Activated CD8-positive, alpha-beta T cell treated with anti-CD3 and anti-CD28 coated beads, Interleukin-2, amount 10 ng/mL, durations not matched to agents 7 days and 5 days (primary cell): ENCODE measurements at places on chromosomes 12 and 14. TPM values are rescaled to one million over a fixed set of nuclear protein-coding genes. Genes with fewer than 3 reads are reported as not detected.

CCDC175 gene
- not detected for total RNA-seq

GRCh38 chr12:6934110-6934509 is 6.4 kb downstream of the ATN1 start:
- no peak for DNase-seq

GRCh38 chr14:105299654-105300541 is 903 bp downstream of the BRF1 start:
- DNase-seq = peak; percentile 43

DNA sequence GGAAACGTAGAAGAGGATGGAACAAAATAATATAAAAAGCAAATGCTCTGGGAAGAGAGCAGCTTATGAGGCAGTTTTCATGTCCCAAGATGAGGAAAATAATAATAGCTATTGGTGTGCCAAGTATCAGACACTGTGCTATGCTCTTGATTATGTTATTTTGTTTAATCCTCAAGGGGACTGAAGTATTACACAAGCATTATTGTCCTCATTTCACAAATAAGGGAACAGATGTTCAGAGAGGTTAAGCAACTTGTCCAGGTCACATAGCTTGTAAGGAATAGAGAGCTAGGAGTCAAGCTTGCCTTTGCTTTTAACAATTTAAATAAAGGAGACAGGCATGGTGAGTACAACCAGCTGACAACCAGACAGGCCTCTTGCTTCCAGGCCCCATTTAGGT is 26.9 kb upstream of the LTBP2 start:
- DNase-seq = no peak

DNA sequence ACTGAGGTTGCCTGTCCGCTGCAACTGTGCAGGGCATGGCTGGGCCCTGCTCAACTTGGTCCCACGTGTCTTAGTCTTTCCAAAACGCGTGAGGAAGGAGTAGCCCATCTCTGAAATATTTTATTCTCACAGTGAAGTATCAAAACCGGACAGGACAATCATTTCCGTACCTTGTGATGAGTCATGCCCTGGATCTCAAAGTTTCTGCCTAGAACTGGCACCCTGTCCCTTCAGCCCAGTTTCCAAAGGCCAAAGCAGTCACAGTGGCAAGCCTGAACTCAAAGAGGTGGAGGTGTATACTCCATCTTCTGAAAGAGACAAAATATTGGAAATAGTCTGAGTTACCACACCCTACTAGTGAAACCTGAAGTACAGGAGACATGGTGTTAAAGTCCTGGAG is 28.5 kb upstream of the SRGAP1 start:
- no peak for DNase-seq

SYNJ2BP gene
- total RNA-seq = 7.3 TPM

- no peak for DNase-seq
Measured at GRCh38 chr14:76782885-76783566, 21.8 kb downstream of the VASH1 start.

DNA sequence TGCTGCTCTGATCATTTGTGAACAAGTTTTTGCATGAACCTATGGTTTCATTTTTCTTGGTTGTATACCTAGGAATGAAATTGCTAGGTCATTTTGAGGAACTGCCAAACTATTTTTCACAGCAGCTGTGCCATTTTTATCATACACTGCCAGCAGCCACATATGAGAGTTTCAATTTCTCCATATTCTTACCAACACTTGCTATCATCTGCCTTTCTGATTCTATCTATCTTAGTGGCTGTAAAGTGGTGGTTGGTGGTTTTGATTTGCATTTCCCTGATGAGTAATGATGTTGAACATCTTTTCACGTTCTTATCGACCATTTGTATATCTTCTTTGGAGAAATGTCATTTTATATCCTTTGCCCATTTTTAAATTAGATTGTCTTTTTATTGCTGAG is 146.1 kb downstream of the C12orf75 start:
- no peak for DNase-seq

KRT7 gene
- total RNA-seq = 14.4 TPM

PARPBP gene
- total RNA-seq = 35.9 TPM

CDKN1B gene
- total RNA-seq = 90.5 TPM

GRCh38 chr12:52418576-52419110 is 12.5 kb upstream of the KRT82 start:
- no peak for DNase-seq

GRCh38 chr12:111574797-111575443 is 24.2 kb downstream of the ATXN2 start:
- no peak for DNase-seq

NAV3 gene
- not detected for total RNA-seq

DNA sequence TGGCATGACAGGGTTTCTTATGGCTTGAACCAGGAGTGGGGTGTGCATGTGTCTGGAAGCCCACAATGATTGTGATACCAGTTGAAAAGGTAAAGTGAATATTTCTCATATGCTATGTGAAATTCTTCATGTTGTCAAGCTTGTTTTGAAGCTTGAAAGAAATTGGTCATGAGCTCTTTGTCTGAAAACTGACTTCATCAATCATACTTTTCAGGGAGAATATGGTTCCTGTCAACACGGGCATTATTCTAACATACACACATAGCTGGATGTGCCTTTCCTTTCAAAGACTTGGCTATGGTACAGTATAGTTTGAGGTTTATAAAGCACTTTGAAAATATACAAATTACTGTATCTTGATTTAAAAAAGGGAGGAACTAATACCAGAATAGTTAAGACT is 158.8 kb downstream of the KCNH5 start:
- no peak for DNase-seq

IL25 gene
- not detected for total RNA-seq

- no peak for DNase-seq
Measured at GRCh38 chr14:101336183-101336582, 225.1 kb upstream of the DIO3 start.

PROX2 gene
- 0.13 TPM for total RNA-seq

- no peak for DNase-seq
Measured at GRCh38 chr12:32229971-32230612, 123.4 kb downstream of the BICD1 start.

GRCh38 chr12:53067993-53068770 is 11.0 kb downstream of the SPRYD3 start:
- no peak for DNase-seq

- DNase-seq = no peak
Measured at GRCh38 chr14:93780813-93781400, 7.4 kb downstream of the PRIMA1 start.

DNA sequence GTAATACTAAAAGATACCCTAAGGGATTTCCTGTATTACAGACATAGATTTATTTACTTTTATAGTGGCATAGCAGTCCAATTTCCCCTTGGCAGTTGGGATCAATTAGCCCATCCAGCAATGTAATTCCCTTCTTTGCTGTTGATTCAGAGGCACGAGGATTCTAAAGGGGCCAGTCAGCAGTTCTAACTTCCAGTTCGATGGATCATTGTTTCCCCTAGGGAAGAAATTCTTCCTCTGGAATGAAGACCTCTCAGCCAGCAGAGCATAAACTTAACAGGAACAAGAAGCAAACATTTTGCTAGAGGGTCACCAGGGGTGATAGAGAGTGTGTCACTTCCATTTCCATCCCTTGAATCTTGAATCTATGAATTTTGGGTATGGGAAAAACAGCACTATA is 395.7 kb upstream of the NOVA1 start:
- DNase-seq = no peak

DNA sequence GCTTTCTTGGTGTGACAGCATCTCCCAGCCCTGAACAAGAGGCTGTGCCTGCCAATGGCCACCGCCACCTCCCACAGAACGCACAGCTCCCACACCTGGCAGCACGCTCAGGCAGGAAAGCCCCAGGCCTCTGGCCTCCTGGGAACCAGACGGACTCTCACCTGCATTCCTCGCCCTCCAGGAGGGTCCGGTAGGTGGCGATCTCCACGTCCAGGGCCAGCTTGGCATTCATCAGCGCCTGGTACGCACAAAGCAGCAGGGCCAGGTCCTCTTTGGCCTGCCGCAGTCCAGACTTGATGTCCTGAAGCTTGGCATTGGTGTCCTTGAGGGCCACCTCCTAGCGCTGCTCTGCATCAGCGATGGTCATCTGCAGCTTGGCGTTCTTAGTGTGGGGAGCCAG is 12.1 kb upstream of the KRT77 start:
- no peak for DNase-seq

DNA sequence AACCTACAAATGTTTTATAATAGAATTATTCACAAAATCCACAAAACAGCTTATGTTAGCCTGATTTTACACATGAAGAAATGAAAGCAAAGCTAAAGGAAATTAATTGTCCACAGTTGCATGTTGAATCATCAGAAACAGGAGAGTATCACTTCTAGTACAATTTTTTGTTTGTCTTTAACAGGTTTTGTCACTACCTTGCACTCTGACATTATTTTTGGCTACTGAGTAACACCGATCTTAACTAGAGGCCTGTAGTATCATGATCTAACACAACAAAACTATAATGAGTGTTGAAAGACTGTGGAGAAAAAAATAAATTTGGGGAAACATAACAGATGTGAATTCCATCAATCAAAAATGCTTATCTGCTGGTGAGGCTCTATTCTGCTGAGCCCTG is 60.1 kb downstream of the TAOK3 start:
- no peak for DNase-seq

CIDEB gene
- total RNA-seq = 48.2 TPM

- no peak for DNase-seq
Measured at GRCh38 chr12:9123781-9124382, 8.2 kb upstream of the A2M start.

TNS2 gene
- 1.0 TPM for total RNA-seq

GRCh38 chr14:102252834-102253801 is 51.8 kb downstream of the MOK start:
- DNase-seq = no peak

C14orf132 gene
- total RNA-seq = 0.42 TPM

ACOT4 gene
- 1.3 TPM for total RNA-seq

FAR2 gene
- 16.7 TPM for total RNA-seq

GSG1 gene
- not detected for total RNA-seq

DNA sequence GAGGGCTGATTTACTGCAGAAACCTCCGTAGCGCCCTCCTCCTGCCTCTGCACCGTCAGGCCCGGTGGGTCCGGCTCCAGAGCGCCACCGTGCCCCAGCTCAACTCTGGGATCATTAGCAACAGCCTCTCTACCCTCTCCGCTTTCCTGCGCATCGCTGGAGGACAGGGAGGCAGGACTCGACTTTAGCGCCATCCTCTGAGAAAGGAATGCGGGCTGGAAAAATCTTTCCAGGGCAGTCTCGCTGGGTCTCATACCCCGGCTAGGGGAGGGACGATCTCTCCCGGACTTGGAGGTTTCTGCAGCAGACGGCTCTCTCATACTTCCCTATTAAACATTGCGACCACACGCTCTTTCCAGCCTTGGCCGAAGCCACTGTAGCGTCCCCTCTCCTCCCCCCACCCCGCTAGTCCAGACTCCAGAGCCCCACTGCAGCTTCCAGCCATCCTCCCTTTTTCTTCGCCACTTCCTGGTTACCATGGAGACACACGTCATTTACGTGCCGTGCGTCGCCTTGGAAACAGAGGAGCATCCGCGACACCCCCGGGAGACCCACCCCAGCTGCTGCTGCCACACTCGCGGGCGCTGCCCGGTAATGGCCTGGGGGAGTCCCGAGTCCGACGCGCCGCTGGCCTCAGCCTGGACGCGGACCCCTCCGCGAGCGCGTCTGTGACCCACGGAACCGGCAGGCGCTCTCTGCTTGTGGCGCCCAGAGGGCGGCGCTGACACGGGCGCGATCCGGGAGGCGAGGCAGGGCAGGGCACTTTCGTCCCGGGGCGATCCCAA is at the start of gene CCDC184:
CCDC184 (plus strand) TSS at position 554 of the 785 bp plus-strand sequence. CDS start 479 bp downstream, outside the sequence.
- DNase-seq = peak; percentile 78

DNA sequence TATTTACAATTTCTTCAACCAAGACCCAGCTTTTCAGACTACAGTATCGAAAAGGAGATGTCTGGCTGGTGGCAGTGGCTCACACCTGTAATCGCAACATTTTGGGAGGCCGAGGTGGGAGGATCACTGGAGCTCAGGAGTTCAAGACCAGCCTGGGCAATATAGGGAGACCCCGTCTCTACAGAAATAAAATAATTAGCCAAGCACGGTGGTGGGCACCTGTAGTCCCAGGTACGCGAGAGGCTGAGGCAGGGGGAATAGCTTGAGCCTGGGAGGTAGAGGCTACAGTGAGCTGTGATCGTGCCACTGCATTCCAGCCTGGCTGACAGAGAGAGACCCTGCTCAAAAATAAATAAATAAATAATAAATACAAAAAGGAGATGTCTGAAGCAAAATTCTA is 530.5 kb downstream of the BCL11B start:
- no peak for DNase-seq

DNA sequence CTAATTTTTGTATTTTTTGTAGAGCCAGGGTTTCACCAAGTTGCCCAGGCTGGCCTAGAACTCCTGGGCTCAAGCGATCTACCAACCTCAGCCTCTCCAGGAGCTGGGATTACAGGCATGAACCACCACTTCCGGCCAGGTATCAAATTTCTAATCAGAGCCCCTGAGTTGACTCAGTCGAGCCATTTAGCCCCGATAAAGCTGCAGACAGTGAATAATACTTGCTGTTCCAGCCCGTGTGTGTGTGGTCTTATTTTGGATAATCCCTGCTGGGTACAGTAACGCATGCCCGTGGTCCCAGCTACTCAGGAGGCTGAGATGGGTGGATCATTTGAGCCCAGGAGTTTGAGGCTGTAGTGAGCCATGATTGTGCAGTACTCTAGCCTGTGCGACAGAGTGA is 57.0 kb downstream of the TEAD4 start:
- no peak for DNase-seq

CMA1 gene
- 0.52 TPM for total RNA-seq

A2ML1 gene
- not detected for total RNA-seq

DNA sequence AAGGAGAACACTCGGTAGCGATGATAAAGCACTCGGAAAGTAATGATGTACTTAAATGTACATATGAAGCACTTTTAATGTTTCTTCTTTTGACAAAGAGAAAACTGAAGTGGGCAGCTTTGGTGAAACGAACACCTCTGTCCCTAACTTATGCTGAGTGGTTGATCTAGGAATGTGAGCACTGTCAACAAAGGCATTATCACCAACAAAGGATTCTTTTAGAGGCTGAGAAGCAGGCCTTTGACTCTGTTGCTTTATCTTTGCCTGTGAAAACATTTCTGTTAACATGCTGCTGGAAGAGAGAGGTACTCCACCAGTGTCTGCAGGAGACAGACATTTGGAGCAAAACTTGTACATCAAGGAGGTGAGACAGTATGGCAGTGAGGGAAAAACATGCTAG is 103.2 kb upstream of the VRK1 start:
- no peak for DNase-seq

DNA sequence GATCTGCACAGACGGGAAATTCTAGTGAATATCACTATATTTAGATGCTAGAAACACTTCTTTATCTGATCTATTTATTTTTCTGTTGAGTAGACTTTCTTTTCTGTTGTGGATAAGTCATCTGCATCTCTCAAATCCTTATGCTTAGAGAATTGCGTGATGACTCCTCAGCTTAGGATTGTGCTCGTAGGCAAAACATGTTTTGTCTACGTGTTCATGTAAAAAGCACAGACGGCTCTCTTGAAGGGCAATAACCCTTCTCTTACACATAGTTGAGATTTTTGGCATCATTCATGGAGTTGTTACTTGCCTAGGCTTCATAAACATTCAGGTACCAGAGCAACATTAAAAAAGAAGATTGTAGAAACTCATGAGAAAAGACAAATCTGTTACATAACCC is 18.6 kb downstream of the PPFIBP1 start:
- DNase-seq = no peak
